ENCODE measurements at places on chromosomes 4 and X. TPM values are rescaled to one million over a fixed set of nuclear protein-coding genes. Genes with fewer than 3 reads are reported as not detected.

The EXOSC9 gene
- total RNA-seq: 23.0 TPM

The TLR10 gene
- total RNA-seq: not detected

The ITGB1BP2 gene
- total RNA-seq: 5.2 TPM

The XK gene
- 3.7 TPM for total RNA-seq

The ADGRL3 gene
- 0.90 TPM for total RNA-seq

The LRP2BP gene
- total RNA-seq: 0.90 TPM

The FREM3 gene
- total RNA-seq: not detected

The BST1 gene
- 0.31 TPM for total RNA-seq

The CLCN5 gene
- total RNA-seq: 0.94 TPM

The CCSER1 gene
- total RNA-seq: 4.1 TPM

The TCP11X2 gene
- total RNA-seq: not detected

The MUC7 gene
- total RNA-seq: not detected

The CPEB2 gene
- total RNA-seq: 9.4 TPM

The PAGE1 gene
- not detected for total RNA-seq

The TMEM31 gene
- total RNA-seq: not detected

The BBS12 gene
- 4.9 TPM for total RNA-seq

The EFHC2 gene
- total RNA-seq: 4.3 TPM

The F9 gene
- not detected for total RNA-seq

The PAK3 gene
- total RNA-seq: not detected

The PABPC4L gene
- 0.88 TPM for total RNA-seq

The GAB1 gene
- 29.4 TPM for total RNA-seq

The GYPE gene
- not detected for total RNA-seq

The PHEX gene
- 3.5 TPM for total RNA-seq

The ANXA3 gene
- total RNA-seq: 139 TPM

The TCEAL2 gene
- total RNA-seq: not detected

The C4orf50 gene
- total RNA-seq: not detected

The ASMT gene
- total RNA-seq: not detected

The YTHDC1 gene
- 64.1 TPM for total RNA-seq

The COX18 gene
- total RNA-seq: 8.0 TPM

The LIMCH1 gene
- 339 TPM for total RNA-seq

The FAM9C gene
- total RNA-seq: not detected

The CXCL11 gene
- not detected for total RNA-seq

The ATOH1 gene
- total RNA-seq: not detected
